ENCODE measurements at places on chromosomes 4 and X. TPM values are rescaled to one million over a fixed set of nuclear protein-coding genes. Genes with fewer than 3 reads are reported as not detected.
A peak's percentile ranks its signal among the peaks of the same experiment; 100 is the strongest.

DNA sequence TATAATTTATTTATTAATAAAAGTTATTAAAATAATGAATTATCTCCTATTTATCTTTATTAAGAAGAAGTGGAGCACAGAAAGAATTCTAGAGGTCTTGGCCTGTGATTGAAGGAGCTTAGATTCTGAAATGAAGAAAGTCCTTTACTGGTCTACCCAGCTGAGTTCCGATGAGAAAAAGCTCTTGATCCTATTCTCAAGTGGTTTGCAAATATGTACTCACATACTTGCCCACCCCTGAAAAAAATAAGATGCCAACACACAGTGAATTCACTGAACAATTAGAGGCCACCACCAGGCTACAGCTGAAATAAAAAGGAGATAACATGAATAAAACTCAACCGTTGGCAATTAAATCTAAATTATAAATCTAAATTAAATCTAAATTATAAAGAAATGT is 253.4 kb downstream of the MAPK10 start:
- H3K4me3 ChIP-seq: no peak overlapping the region
- no peak overlapping the region for H3K27ac ChIP-seq
- no peaks in the 10 kb centered on the region for H3K27me3 ChIP-seq
- DNase-seq: no peak

DNA sequence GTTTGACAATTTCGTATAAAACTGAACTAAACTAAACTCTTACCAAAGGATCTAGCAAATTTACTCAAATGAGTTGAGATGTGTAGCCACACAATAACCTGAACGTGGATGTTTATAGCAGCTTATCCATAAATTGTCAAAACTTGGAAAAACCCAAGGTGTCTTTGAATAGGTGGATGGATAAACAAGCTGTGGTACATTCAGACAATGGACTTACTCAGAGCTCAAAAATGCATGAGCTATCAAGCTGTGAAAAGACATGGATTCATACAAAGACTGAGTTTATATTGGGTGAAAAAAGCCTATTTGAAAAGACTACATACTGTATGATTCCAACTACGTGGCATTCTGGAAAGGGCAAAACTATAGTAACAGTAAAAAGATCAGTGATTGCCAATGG is 69.5 kb downstream of the LARP1B start:
- H3K36me3 ChIP-seq: peaks cover 8% of the 10 kb centered on the region
- no peak overlapping the region for H3K27ac ChIP-seq
- H3K27me3 ChIP-seq: no peaks in the 10 kb centered on the region
- DNase-seq: no peak

DNA sequence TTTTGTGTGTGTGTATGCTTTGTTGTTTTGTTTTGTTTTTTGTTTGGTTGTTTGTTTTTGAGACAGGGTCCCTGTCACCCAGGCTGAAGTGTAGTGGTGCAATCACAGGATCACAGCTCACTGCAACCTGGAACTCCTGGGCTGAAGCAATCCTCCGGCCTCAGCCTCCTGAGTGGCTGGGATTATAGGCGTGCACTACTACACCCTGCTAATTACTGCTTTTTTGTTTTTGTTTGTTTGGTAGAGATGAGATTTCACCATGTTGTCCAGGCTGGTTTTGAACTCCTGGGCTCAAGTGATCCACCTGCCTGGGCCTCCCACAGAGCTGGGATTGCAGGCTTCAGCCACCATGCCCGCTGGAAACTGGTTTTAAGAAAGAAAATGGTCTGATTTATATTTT is 44.7 kb upstream of the ARHGAP24 start:
- no peak overlapping the region for H3K4me3 ChIP-seq
- no peak for DNase-seq
- no peak overlapping the region for H3K27ac ChIP-seq
- no peaks in the 10 kb centered on the region for H3K36me3 ChIP-seq
- H3K27me3 ChIP-seq: no peaks in the 10 kb centered on the region

DNA sequence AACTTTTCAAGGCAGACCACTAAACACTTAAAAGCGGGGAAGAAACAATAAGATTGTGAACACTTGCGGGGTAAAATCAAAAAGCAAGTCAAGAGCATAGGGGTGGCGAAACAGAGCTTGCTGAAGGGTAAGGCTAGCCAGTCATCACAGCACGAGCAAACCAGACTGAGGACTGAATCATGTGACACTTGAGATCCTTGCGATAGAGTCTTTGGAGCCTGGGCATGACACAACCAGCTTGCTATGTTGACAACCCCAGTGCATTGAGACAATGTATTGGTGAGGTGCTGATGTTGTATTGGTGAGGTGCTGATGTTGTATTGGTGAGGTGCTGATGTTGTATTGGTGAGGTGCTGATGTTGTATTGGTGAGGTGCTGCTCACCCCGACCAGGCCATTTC is 72.3 kb downstream of the SLIT2 start:
- no peaks in the 10 kb centered on the region for H3K36me3 ChIP-seq
- no peak overlapping the region for H3K4me3 ChIP-seq
- no peak for DNase-seq
- H3K27me3 ChIP-seq: no peaks in the 10 kb centered on the region
- no peak overlapping the region for H3K27ac ChIP-seq

- no peak overlapping the region for H3K27ac ChIP-seq
- no peaks in the 10 kb centered on the region for H3K4me1 ChIP-seq
- peak; percentile 4 for DNase-seq
- no peak overlapping the region for H3K4me3 ChIP-seq
Measured at GRCh38 chr4:8912089-8912455, 40.4 kb upstream of the HMX1 start.

CWH43 gene
- not detected for total RNA-seq

- H3K36me3 ChIP-seq: no peaks in the 10 kb centered on the region
- H3K4me1 ChIP-seq: no peaks in the 10 kb centered on the region
- DNase-seq: no peak
- H3K4me3 ChIP-seq: no peak overlapping the region
- H3K27me3 ChIP-seq: peaks cover 5% of the 10 kb centered on the region
Measured at GRCh38 chr4:120078216-120078615, 11.6 kb upstream of the MAD2L1 start.

DNA sequence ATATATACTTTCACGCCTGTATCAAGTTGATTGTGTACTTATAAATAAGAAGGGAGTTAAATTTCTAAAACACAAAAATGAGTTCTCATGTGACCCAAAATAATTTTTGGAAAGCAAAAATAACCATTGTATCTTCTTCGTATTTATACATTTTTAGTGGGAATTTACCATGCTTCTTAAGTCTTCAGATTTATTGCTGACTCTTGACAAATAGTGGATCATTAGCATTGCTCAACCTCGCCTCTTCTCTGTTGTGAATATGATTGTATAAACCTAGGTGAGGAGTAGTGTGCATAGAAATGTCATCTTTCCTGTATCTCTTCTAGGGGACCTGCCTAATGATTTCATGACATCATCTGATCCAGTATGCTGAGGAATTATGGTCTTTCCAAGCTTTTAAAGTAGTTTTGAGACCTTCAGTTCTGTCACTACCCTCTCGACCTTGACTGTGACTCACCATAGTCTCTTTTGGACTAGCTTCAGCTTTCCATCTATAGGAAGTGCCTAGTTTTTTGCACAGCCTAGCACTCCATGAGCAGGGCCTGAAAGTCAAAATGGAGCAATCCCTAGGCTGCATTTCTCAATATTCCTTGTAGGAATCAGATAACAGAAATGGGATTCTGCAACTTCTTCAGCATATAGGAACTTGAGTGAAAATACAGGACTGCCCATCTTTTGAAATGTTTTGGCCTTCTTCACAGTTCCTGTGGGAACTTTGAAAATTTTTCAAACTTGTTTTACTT is 157.6 kb downstream of the ARX start:
- H3K27me3 ChIP-seq: no peaks in the 10 kb centered on the region
- no peaks in the 10 kb centered on the region for H3K4me1 ChIP-seq
- no peak overlapping the region for H3K27ac ChIP-seq
- no peak overlapping the region for H3K4me3 ChIP-seq

DNA sequence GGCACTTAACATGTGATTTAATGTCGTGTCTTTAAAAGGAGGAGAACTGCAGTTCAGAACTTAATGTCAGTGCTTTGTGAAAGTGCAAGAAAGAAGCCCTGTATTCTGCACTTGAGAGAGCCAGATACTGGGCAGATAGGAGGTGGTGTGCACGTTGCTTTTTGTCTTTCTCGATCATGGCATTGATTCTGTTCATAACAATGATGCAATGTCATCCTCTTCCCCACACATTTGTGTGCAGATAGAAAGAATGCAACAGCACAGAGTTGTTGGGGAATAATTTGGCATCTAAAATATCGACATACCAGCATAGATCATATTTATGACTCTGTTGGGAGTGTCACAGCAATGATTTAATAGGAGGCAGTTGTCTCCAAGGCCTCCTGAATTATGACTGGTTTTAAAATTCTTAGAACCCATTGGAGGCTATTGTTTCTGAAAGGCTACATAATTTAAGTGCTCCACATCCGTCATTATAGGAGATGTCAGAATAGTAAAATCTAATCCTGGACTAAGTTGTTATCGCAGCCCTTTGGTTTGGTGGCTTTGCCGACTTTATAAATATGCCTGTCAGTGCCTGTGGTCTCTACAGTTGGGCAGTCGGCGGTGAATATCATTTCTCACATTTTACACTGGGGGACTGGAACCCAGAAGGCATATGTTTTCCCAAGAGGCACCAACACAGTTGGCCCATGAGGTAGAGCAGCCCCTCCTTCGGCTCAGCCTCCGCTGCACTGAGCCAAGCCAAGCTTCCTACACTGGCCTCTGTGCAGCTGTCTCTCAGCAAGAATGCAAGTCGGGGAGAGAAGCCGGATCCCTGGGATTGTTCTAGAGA is 124.9 kb downstream of the PTTG2 start:
- no peak for DNase-seq
- H3K4me1 ChIP-seq: peaks cover 4% of the 10 kb centered on the region
- no peak overlapping the region for H3K27ac ChIP-seq
- no peaks in the 10 kb centered on the region for H3K27me3 ChIP-seq
- H3K36me3 ChIP-seq: peaks cover 9% of the 10 kb centered on the region

All from activated CD8-positive, alpha-beta memory T cell treated with anti-CD3 and anti-CD28 coated beads, Interleukin-2, amount 10 ng/mL, durations not matched to agents 7 days and 5 days (primary cell).